ENCODE measurements at places on chromosomes 3 and 15.

DNA sequence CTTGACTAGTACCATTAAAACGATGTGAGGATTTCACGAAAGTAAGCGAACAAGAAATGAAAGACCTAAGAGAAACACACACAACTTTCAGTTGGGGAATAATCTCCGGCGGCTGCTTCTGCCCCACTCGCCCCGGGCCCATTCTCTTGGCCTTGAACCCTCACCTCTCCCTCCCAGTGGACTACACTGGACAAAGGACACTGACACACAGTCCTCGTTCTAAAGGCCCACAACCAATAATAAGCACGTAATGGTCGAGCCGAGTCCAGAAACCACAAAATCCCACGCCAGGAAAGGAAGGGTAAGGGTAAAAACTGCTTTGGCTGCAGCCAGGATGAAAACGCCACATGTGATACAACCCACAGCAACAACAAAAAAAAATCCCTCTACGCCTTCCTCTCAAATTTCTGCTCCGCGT is 469 bp downstream of the ZNF770 start:
- DNase-seq, result no peak

- no peak for DNase-seq
Measured at GRCh38 chr3:145943952-145944351, 217.0 kb downstream of the PLOD2 start.

- no peak for DNase-seq
Measured at GRCh38 chr15:81021321-81021720, 20.6 kb downstream of the TLNRD1 start.

DNA sequence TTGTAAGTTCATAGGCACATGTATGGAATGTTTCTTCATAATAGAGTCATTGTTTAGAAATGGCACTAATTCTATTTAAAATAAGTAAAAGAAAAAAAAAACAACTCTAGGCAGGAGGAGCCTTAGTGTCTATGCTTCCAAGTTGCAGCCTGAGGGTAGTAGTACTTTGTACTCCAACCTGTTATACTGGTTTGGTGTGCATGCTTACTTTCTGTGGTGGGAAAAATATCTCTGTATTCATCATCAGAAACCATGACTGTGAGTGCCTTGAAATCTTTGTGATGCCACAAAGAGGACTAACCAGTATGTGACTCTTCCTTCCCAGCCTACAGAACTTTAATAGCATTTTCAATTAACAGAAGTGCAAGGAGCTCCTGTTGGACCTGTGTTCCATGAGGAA is 4.4 kb downstream of the NAALADL2 start:
- no peak for DNase-seq

DNA sequence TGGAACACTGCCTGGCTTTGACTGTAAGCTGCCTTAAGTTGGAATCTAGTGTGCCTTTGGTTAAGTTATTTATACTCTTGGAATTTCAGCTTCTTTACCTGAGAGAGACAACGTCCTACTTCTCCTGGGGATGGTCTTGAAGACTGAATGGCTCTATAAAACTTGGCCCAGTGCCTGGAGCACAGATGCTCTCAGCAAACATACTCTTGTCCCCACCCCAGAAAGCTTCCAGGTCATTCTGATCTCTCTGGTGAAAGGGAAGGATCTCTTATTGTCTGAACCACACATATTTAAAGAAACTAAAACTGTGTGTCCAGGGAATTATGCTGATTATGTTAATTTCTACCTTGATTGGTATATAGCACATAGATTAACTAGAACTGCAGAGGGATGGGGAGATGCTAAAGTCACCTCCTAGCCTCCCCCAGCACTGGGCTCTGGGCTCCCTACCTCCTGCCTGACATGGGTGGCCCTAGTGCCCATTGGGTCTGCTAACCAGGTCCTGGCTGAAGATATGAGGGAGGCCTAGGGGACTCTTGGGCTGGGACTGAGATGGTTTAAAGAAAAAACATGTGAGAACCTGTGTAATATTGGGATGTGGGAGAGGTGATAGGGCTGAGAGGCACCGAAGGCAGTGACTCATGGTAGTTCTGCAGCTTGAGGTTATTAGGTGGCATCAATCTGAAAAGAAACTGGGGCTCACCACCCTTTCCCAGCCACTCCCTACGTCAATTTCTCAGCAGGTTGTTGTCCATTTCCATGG is 171.0 kb downstream of the RPLP1 start:
- DNase-seq, result no peak

DNA sequence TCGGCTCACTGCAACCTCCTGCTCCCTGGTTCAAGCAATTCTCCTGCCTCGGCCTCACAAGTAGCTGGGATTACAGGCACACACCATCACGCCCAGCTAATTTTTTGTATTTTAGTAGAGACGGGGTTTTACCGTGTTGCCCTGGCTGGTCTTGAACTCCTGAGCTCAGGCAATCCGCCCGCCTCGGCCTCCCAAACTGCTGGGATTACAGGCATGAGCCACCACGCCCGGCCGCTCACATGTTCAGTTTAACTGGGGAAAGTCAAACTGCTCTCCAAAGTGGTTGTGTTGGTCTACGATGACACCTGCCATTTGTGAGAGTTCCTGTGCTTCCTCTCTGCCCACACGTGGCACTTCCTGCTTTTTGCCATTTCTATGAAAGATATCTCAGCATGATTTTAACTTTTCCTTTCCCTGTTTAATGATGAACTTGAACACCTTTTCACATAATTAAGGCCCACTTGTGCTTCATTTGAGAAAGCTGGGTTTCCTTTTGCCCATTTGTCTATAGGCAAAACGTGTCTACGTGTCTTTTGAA is 877 bp upstream of the GP5 start:
- DNase-seq, result no peak

DNA sequence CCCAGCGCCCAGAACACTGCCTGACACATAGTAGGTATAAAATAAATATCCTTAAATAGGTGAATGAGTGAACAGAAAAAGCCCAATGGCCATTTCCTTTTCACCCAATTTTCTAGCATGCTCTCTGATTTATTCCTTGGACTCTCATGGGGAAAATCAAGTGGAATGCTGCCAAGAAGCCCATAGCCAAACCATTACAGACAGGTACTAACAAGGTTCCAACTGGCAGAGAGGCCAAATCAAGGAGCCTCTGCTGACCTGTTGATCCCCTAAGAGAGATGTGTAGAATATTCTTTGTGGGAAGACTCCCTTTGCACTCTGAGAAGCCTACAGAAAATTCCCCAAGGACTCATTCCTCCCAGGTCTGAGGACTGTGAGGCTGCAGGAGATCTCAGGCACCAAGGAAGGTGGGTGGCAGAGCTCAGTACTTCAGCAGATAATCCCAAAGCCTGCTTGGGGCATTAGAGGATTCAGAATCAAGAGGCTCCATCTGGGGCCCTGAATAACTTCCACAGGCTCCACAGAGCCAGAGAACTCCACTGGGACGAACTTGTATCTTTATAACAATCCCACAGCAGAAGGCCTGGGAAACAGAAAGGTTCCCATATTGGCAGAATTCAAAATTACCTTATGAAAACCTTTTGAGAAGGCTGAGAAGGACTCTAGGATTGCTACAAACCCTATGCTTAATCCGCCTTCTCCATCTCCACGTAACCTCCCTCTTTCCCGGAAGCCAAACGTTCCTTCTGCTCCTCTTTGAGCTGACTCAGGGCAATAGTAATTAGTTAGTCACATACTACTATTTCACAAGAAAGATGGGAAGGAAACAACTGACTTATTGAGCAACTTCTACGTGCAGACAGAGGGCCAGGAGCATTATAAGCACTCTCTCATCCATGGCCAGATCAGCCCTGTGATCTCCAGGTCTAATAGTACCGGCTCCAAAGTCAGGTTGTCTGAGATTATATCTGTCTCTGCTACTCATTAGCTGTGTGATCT is 34.5 kb downstream of the PRICKLE2 start:
- no peak for DNase-seq

- peak; percentile 50 for DNase-seq
Measured at GRCh38 chr3:12138044-12138443, 20.7 kb downstream of the TIMP4 start.

- no peak for DNase-seq
Measured at GRCh38 chr15:91482799-91483198, 370.7 kb upstream of the SLCO3A1 start.

GRCh38 chr3:125200731-125201139 is 11.8 kb downstream of the SLC12A8 start:
- DNase-seq, result no peak

DNA sequence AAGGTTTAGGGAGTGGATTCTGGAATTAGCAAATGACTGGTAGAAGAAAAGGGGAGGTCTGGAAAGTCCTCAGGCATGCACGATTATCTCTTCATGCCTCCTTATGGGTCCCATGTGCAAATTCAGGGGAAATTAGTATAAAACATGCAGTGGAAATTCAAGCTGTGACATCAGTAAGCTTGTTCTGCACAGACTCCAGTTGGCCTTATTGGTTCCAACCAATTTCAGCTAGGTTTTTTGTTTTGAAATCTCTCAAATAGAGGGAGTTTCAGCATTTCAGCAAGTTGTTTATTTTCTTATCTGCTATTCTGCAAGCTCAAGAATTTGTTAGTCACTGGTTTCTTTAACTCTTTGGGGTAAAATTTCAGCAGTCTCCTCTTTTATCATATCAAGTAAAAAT is 774 bp upstream of the TMCO5A start:
- no peak for DNase-seq

- DNase-seq, result no peak
Measured at GRCh38 chr3:71974786-71975185, 189.8 kb upstream of the PROK2 start.

DNA sequence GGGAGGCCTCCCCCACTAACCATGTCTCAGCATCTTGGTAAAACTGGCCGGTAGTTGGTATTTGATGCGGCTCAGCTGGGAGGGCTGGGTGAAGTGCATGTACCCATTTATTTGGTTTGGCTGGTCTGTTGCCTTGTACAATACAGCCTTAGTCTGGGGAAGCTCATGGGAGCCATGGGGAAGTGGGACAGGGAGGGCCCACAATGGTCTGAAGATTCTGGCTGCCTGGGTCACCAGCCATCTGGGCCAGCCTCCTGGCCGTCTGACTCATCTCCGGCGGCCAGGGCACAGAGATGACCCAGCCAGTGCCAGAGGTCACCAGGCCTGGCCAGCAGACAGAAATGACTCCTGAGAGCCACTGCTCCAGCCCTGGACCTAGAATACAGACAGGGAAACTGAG is 51.6 kb upstream of the SMAD6 start:
- no peak for DNase-seq

GRCh38 chr15:99385005-99385669 is 133.9 kb downstream of the LRRC28 start:
- peak; percentile 14 for DNase-seq

DNA sequence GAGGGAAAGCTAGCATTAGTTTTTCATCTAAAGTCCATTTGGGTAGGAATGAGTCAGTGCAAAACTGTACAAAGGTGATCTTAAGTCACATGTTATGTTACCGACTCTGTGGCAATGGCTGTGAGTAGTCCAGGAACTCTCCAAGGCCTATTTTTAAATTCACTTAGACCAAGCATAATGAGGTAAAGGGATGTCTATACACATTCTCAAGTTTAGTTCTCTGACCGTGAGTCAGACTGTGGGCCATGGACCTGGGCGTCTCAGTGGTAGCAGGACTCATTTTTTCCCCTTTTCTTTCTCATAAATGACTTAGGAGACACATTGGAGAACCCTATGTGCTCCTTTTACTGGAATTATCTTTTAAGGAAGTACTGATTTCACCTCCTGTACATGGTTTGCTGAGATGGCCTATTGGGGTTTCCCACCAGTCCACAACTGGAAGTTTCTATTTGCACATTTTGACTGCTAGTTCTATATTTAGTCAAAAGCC is 488.7 kb upstream of the TPRG1 start:
- no peak for DNase-seq

GRCh38 chr3:111476701-111477100 is 65.3 kb upstream of the CD96 start:
- DNase-seq, result no peak

- no peak for DNase-seq
Measured at GRCh38 chr3:173617490-173617889, 219.9 kb downstream of the NLGN1 start.

DNA sequence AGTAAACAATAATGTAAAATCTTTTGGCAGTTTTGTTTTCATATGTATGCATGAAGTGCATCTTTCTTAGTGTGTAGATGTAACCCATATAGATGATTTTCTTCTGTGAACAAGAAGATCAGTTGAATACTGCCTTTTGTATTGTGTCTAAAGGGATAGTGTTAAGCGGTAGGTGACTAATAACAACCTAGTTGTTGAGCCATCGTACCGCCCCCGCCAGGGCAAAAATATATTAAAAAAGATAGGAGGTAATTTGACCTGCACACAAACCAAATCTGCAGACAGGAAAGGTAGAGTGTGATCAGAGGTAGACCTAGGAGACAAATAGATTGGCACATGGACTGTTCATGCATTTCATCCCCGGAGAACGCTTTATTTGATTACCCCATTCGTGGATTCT is 3.3 kb upstream of the GMNC start:
- DNase-seq, result peak; percentile 11

DNA sequence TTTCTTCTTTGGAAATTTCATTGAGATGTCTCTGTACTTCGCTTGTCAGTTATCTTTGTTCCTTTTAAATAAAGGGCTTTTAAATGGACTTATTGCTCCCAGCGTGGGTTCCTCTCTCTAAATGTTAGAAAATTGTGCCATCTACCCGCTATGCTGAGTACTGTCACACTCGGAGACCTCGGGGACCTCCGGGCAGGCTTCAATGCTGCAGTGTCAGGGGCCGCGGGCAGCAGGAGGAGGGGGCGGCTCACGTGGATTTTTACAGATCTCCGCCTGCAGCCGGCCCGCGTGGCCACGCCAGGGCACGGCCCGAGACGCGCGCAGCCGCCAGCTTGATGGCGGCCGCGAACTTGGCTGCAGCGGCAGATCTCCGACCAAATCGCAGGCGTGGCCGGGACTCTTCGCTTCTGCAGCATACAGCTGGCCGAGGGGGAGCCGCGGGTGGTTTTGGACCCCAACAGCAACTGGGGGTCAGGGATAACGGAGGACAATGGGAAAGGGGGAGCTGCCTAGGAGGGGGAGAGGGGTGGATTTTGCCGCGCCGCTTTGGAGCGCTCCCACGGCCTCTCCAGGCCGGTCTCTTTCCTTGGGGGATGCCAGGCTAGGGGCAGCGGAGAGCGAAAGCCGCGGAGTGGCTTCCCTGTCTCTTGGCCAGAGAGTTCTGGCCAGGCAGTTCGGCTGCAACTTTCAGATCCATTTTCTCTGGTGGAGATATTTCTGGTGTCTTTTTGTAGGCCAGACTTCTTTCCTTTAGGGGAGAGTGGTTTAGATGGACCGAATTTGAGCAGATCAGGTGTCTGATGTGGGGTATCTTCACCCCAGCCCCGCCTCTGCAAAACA is 15.3 kb downstream of the NR2F2 start:
- peak; percentile 43 for DNase-seq

DNA sequence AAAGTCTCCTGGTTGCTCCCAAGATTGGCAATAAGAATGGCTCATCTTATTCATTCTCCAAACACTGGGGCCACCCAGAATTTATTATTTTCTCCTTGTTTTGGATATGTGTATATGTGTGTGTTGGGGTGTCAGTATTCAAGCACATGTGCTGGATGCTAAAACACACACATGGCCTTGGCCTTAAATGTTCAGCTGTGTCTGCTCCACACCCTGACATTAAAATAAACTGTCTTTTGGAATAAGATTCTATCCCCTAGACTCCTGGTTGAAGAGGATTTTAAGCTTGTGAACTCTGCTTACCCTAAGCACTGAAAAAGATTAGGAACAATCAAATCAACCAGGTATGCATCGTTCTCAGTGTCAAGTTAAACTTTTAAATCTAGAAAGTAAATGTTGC is 382.9 kb upstream of the MCTP2 start:
- DNase-seq, result no peak
